Stimulated activated CD4-positive, alpha-beta T cell treated with anti-CD3 and anti-CD28 coated beads, Interleukin-4, amount 100 ng/mL, for 48 hours (primary cell): ENCODE measurements at places on chromosomes 12 and 14.

DNA sequence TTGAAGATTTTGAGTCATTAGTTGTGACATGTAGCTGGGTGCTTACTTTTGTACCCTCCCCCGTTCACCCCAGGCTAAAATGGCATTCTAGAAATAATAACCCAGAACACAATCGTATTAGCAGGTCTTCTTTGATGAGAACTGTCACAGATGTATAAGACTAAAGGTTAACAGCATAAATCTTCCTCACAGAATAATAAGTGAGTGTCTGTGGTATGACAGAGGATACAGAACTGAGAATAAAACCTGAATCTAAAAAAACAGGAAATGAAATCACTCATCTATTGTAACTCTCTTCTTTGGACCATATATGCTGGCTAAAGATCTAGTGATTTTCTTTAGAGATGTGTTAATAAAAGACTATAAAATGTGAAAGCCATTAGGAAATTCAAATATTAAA is 746.6 kb downstream of the LRFN5 start:
- no peak for DNase-seq

DNA sequence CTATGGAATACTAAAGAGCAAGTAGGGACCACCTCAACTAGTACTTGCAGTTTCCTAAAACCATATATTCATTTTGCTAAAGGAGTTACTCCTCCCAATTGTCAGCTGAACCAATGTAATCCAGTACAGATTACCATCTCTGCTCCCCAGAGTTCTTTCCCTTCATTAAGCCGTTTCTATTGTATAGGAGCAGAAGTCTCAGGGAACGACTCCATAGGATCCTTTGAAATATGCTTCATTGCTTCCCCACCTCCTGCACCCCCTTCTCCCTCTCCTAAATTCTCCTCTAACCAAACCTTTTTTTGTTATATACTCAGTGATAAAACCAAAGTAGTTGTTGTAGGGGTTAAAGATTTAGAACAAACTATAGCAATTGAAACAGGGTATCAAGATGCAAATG is 30.7 kb upstream of the LALBA start:
- no peak for DNase-seq

GRCh38 chr14:99475179-99475578 is 5.5 kb downstream of the SETD3 start:
- no peak for DNase-seq

GRCh38 chr12:70698345-70698744 is 61.1 kb upstream of the PTPRB start:
- DNase-seq, result no peak

DNA sequence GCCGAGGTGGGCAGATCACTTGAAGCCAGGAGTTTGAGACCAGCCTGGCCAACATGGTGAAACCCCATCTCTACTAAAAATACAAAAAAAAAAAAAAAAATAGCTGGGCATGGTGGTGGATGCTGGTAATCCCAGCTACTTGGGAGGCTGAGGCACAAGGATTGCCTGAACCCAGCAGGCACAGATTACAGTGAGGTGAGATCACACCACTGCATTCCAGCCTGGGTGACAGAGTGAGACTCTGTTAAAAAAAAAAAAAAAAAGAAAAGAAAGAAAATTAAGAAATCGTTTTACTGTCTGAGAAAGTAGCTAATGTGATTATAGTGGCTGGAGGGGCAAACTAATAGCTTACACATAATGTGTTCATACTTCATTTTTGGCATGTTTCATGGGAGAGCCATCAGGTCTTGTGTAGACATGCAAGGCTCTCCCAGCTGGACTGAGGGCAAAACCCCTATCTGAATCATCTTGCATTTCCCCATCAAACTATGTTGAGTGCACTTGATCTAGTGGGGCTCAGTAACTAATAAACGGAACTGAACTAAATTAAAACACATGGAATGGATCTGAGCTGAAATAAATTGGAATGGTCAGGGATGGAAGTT is 16.2 kb downstream of the KIF21A start:
- no peak for DNase-seq

DNA sequence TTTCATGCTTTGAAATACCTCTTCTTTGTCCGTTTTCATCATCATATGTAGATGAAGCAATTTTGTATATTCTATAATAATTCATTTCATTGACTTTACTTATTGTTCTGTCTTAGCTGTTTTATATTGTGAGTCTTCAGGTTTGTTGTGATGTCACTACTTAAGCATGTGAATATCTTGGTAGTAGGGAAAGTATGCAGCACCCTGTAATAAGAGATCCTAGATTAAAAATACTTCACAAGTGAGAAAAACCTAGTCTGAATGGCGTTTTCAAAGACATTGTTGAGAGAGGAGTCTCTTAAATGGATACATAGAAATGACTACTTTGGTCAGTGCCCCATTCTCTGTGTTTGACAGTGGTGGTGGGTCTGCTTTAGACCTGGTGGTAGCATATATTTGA is 61.4 kb downstream of the SLC16A7 start:
- DNase-seq, result no peak

- no peak for DNase-seq
Observed at GRCh38 chr12:113222730-113223531, 1.7 kb downstream of the TPCN1 start.

DNA sequence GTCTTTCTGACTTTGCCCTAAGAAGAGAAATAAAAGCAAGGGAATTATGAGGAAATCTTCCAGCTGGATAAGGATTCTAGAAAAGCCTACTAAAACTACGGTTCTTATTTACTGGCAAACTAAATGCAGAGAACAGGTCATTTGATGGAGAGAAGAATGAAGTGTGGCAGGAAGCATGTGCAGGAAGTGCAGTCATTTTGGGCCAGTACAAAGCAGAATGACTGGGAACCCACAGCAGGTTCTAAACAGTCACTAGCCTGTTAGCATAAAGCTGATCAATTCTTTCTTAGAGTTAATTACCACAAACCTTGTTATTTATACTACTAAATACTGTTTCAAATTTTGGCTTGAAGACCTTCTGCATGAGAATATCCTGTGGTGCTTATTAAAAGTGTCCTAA is 36.7 kb downstream of the CFAP54 start:
- no peak for DNase-seq

DNA sequence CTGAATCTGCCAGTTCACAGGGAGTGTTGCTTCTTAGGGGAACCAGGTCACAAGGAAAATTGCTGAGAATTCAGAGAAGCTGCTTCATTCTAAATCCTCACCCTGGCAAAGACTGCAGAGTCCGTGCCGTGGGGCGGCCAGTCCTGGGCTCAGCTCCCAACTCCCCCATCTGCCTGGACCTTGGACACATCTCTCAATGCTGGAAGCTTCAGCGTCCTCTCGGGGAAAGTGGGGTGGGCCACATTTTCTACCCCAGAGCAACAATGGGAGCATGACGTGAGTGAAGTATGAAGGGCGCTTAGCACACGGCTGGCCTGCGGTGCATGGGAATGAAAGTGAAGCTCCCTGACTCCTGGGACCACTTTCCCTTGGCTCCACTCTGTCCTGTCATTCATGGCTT is 31.2 kb downstream of the HVCN1 start:
- DNase-seq, result no peak

- DNase-seq, result peak; percentile 6
Observed at GRCh38 chr12:55019784-55020183, at the start of gene NEUROD4. Gene NEUROD4 (plus strand): TSS chr12:55019974. CDS start chr12:55026440, 6,466 bp downstream.

DNA sequence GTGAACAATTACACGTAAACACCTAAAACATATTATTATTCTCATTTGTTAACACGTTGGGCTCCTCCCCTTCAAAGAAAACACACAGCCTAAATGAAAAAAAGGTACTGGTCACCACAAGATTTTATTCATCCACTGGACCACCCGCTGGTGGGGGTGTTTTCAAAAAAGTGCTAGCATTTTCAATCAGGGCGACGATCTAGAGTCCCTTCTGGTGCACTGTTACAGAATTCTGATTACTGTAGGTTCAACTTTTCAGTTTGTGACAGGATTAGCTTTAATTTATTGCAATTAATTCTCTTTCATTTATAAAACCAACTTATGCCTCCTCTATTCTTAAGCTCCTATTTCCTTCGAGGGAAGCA is 443 bp downstream of the MAGOHB start:
- no peak for DNase-seq

DNA sequence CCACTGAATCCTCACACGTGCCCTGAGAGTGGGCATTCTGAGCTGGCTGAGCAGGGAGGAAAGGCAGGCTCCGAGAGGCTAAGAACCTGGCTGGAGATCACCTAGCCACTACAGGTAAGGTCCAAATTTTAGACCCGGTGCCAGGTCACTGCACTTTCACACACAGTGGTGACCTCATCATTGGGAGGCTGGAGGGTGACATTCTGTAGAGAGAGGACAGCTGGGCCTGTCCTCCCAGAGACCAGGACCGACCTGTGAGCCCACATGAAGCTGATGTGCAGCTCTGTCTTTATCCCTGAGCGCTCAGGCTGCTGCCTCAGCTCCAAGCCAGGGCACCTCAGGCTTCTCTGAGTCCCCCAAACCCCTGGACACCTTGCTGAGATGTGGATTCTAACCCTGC is 4.1 kb downstream of the TTC7B start:
- DNase-seq, result no peak

DNA sequence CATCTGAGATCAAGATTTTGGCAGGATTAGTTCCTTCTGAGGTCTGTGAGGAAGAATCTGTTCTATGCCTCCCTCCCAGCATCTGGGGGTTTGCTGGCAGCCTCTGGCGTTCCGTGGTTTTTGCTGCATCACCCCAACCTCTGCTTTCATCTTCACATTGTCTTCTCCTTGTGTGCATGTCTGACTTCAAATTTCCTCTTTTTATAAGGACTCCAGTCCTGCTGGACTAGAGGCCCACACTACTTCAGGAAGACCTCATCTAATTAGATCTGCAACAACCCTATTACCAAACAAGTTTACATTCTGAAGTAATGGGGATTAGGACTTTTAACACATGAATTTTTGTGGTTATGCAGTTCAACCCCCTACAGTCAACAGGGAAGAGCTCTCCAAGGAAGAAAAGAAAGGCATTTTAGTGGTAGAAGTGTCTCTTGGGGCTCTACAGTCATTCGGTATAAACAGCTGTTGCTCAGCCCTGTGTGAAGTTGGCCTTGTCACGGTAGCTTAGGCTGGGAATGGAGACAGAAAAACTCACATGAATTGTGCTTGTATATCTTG is 89.7 kb downstream of the CAND1 start:
- DNase-seq, result no peak

GRCh38 chr14:87178277-87178676 is 814.7 kb downstream of the GALC start:
- DNase-seq, result no peak

- DNase-seq, result no peak
Observed at GRCh38 chr14:62462988-62463387, 582.3 kb downstream of the KCNH5 start.

GRCh38 chr12:18595412-18595811 is 142.4 kb downstream of the PLCZ1 start:
- DNase-seq, result no peak
